ENCODE measurements at places on chromosomes 4 and X. TPM values are rescaled to one million over a fixed set of nuclear protein-coding genes. Genes with fewer than 3 reads are reported as not detected.

The VCX3B gene
- not detected for polyA plus RNA-seq

The IL2 gene
- not detected for polyA plus RNA-seq

The DGKQ gene
- polyA plus RNA-seq, result 19.8 TPM

The CLDN2 gene
- 3.6 TPM for polyA plus RNA-seq

The ASIC5 gene
- not detected for polyA plus RNA-seq

The AKAP4 gene
- polyA plus RNA-seq, result not detected

The REELD1 gene
- polyA plus RNA-seq, result not detected

The FOXP3 gene
- not detected for polyA plus RNA-seq

The RAP1GDS1 gene
- polyA plus RNA-seq, result 10.2 TPM

The RBMXL3 gene
- not detected for polyA plus RNA-seq

The ADGRL3 gene
- under 0.01 TPM for polyA plus RNA-seq

The HTR2C gene
- polyA plus RNA-seq, result not detected

The PLAC1 gene
- not detected for polyA plus RNA-seq

The SSX2 gene
- polyA plus RNA-seq, result not detected

The CCKAR gene
- 0.60 TPM for polyA plus RNA-seq

The CFAP47 gene
- not detected for polyA plus RNA-seq

The C1QTNF7 gene
- polyA plus RNA-seq, result 1.2 TPM

The MAGEB2 gene
- polyA plus RNA-seq, result not detected

The P2RY10 gene
- polyA plus RNA-seq, result 4.2 TPM

The F8A3 gene
- 4.0 TPM for polyA plus RNA-seq

The FDCSP gene
- not detected for polyA plus RNA-seq

The MAGEA6 gene
- not detected for polyA plus RNA-seq

The PCDH11X gene
- polyA plus RNA-seq, result 0.36 TPM

The ATP2B3 gene
- polyA plus RNA-seq, result not detected

The DEFB131A gene
- polyA plus RNA-seq, result not detected

The RAB39B gene
- polyA plus RNA-seq, result not detected

The TMEM31 gene
- not detected for polyA plus RNA-seq

The KLKB1 gene
- 0.46 TPM for polyA plus RNA-seq

The PCDH19 gene
- 0.23 TPM for polyA plus RNA-seq

The MID1 gene
- 3.2 TPM for polyA plus RNA-seq

The GLRB gene
- polyA plus RNA-seq, result not detected

The GABRA4 gene
- not detected for polyA plus RNA-seq

The TLR6 gene
- polyA plus RNA-seq, result 0.92 TPM

The GPAT3 gene
- 13.0 TPM for polyA plus RNA-seq

The NEXMIF gene
- 0.23 TPM for polyA plus RNA-seq

The UGT2B10 gene
- 0.07 TPM for polyA plus RNA-seq

The GLUD2 gene
- 0.38 TPM for polyA plus RNA-seq

The ZFYVE28 gene
- polyA plus RNA-seq, result 20.4 TPM

The UGT2B15 gene
- polyA plus RNA-seq, result not detected

The HSFX2 gene
- polyA plus RNA-seq, result 0.39 TPM

The SUPT20HL2 gene
- not detected for polyA plus RNA-seq

The FRG2 gene
- not detected for polyA plus RNA-seq

The HHIP gene
- polyA plus RNA-seq, result 0.60 TPM

The TMEM156 gene
- 9.1 TPM for polyA plus RNA-seq
